Stimulated activated CD8-positive, alpha-beta memory T cell treated with anti-CD3 and anti-CD28 coated beads, Interleukin-2, amount 100 ng/mL, for 1 hour (primary cell): ENCODE measurements at places on chromosomes 2 and 18.

- DNase-seq = no peak
Measured at GRCh38 chr18:36692921-36693332, 135.9 kb downstream of the TPGS2 start.

GRCh38 chr2:231207734-231208133 lies 9.3 kb downstream of the ARMC9 start:
- DNase-seq = no peak

DNA sequence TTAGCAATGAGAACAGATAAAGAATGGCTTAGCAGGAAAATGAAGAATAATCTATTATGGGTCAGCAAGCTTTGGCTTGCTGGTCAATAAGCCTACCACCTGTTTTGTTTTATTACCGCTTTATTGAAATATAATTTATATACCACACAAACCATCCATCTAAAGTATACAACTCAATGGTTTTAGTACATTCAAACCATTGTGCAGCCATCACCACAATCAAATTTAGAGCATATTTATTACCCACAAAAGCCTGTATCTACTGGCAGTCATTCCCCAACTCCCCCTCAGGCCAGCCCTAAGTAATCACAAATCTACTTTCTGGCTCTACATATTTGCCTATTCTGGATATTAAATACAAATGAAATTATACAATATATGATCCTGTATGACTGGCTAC lies 17.2 kb downstream of the PPP3R1 start:
- DNase-seq = no peak

GRCh38 chr18:6782861-6783260 lies 53.3 kb downstream of the ARHGAP28 start:
- DNase-seq = no peak

- no peak for DNase-seq
Measured at GRCh38 chr2:46422717-46423394, 56.5 kb upstream of the TMEM247 start.

GRCh38 chr2:85468704-85469349 lies 50.3 kb downstream of the SH2D6 start:
- DNase-seq = no peak

DNA sequence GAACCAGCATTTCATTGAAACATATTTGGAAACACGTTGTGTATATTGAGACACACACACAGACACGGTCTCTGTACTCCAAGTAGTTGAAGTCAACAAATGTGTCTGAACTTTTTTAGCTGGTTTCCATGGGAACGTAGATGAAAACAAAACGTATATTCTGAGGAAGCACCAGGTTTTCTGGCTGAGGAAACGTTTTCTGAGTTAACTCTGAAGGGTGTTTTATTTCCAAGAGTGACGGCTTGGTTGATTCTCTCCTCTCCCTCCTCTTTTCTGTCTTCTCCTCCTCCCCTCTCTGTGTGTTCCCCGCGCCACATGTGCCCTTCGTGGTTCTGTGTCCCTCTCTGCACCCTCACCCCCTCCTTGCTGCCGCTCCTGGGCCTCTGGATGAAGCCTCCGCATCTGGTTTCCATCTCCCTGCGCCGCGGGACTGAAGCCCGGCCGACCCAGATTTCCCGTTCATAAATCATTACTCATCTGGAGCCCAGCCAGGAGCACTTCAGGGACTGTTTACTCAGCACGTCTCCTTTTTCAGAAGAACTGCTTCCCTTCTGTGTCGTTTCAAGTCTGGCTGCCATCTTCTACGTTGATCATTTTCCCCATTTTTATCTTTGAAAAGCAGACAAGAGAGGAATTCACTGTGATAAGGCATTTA lies 122.7 kb downstream of the COL6A3 start:
- DNase-seq = no peak

GRCh38 chr2:165679621-165680020 lies 114.4 kb downstream of the GALNT3 start:
- DNase-seq = no peak

DNA sequence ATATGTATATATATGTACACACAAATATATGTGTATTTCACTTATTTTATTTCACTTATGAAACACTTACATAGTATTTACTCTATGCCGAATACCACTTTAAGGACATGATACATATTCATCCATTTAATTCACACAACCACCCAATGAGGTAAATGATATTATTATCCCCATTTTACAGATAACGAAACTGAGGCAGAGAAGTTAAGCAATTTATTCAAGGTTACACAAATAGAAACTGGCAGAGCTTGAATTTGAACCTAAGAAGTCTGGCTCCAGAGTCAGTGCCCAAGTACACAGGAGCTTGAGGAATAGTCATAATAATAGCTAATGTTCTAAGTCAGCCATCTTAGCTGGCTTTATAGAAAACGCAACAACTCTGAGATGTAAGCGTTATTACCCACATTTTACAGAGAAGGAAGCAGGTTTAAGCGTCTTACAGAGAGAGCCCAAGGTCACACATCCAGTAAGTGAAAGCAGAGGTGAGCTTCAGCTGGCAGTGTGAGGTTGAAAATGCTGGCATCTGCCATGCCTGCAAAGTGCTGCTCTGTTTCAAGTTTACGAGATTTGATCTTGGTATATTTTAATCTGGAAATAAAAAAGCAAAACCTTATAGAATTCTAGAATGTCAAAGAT lies 326.9 kb downstream of the LPIN1 start:
- DNase-seq = no peak

GRCh38 chr2:19890104-19890503 lies 11.7 kb downstream of the TTC32 start:
- no peak for DNase-seq

DNA sequence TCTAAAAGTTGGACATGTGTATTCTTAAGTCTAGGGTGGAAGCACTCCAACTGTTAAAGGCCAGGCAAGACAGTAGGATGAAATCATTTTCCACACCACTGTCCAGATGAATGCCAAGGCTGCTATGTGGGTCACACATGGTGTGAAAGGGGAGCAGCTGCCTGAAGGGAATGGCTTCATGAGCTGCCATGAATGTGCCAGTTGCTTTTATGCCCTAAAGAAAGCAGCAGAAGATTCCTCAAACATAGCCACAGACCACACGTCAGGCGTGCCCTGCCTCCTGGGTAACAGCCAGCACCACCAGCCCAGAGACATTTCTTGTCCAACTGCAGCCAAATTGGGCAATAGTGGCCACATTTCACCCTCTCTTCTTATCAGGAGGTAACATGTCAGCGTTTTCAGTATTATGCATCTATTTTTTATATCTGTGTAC lies 130.2 kb downstream of the MTCL1 start:
- no peak for DNase-seq

- DNase-seq = no peak
Measured at GRCh38 chr2:112008910-112009485, 46.1 kb upstream of the TMEM87B start.

- no peak for DNase-seq
Measured at GRCh38 chr2:112065966-112066365, 10.9 kb downstream of the TMEM87B start.

DNA sequence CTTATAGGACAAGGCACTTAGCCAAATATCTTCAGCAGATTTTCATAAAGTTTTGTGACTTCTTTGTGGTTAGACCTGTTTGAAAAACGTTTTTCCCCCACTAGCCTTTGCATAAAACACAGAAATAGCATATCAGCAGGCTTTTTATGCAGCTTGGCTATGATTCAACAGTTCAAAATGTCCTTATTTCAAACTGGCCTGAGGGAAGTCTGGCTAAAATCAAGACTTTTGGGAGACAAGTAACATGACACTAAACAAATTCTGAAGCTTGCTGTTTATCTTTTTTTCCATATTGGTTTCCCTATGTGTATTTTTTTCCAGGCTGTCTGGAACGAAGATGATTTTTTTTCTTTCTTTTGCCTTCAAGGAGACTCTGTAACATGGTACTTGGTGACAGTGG lies 95.1 kb upstream of the L3MBTL4 start:
- DNase-seq = no peak

DNA sequence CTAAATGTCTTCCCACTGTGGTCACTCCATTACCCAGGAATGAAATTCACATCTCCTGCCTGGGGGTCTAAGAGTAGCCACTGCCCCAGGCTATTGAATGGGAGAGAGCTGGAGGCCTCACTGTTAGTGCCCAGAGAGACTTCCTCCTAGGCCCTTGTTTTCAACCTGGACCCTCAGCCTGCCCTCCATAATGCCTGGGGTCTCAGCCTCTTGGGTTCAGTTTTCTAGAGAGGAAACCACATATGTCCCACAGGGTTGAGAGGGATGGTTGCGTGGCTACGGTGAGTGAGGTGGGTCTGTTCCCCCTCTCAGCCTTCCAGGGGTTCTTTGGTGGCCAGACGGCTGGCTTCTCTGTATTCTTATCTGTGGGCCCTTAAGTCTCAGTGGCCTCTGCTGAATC lies 43.4 kb downstream of the SPATS2L start:
- no peak for DNase-seq

DNA sequence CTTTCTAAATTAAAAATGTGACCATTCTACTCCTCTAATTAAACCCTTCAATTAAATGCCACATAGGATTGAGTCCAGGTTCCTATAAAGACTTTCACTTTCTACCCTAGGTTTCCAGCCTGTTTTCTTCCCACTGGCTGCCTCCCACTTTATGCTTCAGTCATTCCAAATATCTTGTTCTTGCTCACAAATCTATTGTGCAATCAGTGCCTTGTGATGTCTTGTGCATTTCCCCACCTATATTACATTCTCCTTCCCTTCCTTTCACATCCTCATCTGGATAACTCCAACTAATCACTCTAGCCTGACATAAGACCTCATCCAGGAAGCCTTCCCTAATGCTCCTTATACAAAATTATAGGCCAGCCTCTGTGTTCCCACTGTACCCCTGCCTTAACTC lies 281.7 kb upstream of the LRATD1 start:
- DNase-seq = no peak

DNA sequence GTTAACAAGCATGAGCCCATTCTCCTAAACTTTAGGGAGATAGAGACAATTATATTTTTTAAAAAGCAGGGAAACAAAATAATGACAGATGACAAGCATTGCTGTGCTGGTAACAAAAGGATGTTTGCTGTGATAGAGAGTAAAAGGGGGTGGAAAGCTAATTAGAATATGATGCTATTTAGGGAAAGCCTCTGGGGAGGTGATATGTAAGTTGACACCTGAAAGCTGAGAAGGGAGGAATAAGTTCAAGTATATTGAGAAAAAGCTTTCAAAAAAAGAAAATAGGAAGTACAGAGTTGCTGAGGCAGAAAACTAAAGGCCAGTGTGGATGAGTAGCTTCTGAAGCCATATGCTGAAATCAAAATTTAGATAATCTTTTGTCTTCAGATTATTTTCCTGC lies 565.2 kb upstream of the NRXN1 start:
- no peak for DNase-seq

DNA sequence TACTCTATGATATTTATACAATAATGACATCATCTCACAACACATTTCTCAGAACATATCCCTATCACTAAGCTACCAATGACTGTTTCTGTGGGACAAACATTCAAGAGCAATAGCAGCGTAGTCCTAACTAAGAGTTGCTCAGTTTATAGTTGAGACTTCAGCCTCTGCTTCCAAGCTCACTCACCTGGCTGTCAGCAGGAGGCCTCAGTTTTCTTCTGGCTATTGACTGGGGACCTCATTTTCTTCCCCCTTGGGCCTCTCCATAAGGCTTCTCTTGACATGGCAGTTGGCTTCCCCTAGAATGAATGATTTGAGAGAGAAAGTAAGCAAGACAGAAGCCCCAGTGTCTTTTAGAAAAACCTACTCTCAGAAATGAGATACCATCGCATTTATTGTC lies 85.9 kb downstream of the ARMC9 start:
- DNase-seq = no peak

- DNase-seq = no peak
Measured at GRCh38 chr18:50797142-50797541, 22.7 kb downstream of the MRO start.

GRCh38 chr2:1602278-1603010 lies 141.9 kb downstream of the PXDN start:
- DNase-seq = no peak

GRCh38 chr2:129438501-129439057 lies 540.9 kb upstream of the RAB6C start:
- DNase-seq = no peak

DNA sequence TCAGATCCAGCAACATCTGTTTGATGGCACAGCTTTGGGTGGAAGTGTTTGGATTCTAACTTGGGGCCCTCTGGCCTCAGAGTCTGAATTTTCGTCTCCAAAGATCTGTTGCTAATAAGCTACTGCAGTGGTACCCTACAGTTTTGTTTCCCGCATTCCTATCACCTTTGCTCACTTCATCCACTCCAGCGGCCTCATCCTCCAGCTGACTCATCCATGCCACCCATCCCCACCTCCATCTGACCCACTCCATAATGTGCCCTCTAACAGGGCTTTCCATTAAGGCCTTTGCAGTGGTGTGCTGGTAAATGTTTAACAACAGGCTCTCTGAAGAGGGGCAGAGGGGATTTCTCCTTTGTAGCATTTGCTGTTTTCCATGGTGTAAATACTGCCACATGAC lies 225.5 kb downstream of the TGIF1 start:
- DNase-seq = no peak

GRCh38 chr2:223093436-223094241 lies 41.6 kb downstream of the KCNE4 start:
- no peak for DNase-seq

DNA sequence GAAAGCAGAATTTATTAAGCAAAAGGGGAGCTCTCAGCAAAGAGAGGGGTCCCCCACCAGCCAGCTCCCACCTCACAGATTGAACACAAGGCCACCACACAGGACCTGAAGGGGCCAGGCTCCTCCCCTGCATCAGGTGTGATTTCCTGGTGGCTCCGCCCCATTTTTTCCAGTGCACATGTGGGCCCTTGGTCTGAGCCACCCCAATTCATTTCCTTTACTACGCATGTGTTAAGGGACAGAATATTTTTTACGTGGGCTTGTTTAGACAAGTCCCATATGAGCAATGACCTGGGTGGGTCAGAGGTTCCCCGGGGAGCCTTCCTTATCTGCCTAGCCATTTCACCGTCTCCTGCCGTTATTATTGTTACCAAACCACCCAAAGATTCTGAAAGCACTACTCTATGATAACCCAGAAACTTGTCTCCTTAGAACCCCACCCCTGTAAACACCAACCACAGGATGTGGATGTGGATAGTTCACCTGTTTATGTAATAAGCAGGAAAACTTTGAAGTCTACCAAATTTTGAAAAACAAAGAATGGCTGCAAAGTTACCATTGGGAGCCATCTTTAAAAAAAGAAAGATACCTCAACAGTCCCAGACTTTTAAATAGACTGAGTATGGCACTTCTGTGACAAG lies 191.7 kb downstream of the CD226 start:
- no peak for DNase-seq
